ENCODE measurements at places on chromosomes 7 and 10. TPM values are rescaled to one million over a fixed set of nuclear protein-coding genes. Genes with fewer than 3 reads are reported as not detected.

DNA sequence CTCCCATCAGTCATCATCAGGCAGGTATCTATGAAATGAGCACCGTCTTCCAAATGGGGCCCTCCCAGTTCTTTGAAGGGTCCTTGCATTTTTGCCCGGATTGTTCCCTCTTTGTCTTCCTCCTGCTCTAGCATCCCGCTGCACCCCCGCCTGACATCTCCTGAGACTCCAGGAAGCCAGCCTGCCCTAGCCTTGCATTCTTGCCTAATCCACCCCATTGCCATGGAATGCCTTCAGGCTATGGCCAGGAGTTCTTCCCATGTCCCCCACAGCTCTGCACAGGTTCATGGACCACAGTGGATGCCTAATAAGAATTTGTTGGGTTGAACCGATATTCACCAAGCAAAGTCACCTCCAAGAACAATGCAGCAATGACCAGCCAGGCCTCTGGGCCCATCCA, 62.1 kb downstream of the ZMIZ1 start:
- no peak for DNase-seq

- DNase-seq = no peak
These were observed 556.2 kb downstream of the LRMDA start for GRCh38 chr10:75987616-75988015.

DNA sequence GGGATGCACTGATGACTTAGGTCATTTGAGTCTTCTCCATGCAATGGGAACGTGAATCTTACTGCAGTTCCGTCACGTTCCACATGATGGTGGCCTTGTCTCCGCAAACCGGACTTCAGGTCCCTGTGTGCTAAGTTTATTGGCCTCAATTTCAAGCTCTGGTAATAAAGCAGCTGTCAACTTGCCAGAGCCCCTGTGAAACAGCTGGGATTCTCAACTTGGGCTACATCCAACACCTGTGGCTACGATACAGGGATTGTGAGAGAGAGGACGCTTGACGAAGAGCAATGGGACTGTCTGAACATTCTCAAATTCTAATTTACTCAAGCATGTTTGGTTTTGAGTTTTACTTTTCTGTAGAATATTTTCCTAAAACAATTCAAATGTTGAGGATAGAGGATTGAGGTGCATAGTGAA, 174.2 kb downstream of the PTN start:
- DNase-seq = no peak

DNA sequence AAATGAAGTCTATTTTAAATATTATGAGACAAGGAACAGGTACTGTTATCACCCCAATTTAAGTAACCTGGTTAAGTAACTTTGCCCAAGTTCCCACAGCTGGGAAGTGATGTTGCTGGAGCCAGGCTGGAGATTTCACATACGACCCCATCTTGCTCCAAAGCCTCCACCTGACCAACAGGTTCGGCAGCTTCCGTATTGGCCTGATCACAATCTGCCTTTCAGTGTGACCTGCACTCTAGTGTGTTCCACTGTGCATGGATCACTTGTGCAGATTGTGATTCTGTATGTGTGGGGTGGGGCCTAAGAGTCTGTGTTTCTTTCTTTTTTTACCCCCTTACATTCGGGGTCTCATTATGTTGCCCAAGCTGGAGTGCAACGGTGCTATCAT, 66.1 kb downstream of the PRTFDC1 start:
- DNase-seq = no peak

DNA sequence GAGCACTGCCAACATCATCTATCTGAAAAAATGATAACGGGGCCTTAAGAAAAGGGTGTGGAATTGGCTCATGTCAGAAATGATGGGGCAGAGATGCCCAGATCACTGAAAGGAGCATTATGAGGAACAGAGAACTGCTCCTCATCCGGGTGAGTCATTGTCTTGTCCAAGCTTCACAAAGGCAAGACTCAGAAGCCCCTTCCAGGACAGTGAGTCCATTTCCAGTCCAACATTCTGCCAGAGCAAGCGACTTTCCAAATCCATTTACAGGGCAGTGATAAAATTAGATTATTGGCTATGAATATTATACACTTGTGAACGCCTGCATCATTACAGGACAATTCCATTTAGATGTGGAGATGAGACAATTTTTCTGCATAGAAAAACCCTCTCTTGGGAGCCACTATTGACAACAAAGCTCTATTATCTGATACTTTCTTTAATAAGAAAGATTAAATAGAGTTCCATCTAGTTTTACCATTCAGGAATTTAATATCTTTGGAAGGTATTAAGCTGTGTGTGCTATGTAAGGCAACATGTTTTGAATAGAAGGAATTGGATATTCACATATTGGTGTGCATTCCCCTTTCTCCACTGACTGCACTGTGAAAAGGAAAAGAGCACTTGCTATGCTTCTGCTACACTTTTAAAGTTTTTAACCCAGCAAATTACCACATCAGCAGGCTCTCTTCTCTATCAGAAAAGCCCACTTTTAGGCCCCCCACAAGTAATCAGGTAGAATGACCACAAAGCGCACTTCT, 159.6 kb downstream of the NRP1 start:
- DNase-seq = no peak

ADRA2A gene
- not detected for total RNA-seq

All from activated CD4-positive, alpha-beta T cell treated with anti-CD3 and anti-CD28 coated beads, Interleukin-2, amount 10 ng/mL, durations not matched to agents 24 days and 14 days (primary cell).